Glutamatergic neuron (in vitro differentiated cells): ENCODE measurements at places on chromosomes 13 and 19.
A peak's percentile ranks its signal among the peaks of the same experiment; 100 is the strongest.

DNA sequence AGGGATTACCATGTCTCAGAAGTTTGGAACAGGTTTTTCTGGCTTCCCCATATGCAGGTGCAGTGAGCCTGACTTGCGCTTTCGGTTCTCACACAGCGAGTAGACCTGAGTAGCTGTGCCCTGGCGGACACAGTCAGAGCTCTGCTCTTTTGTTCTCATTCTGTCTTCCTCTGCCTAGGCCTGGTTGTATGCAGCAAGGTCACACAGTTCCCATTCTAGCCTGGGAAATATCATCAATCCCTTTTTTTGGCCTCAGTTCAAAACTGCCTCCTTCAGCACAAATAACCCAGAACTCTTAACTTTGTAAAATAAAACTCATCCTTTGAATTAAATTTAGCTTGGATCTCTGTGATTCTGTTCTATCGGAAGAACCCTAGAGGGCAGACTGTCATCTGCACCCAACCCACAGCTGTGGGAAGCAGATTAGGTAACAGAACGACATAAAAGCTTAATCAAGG, 10.2 kb downstream of the OXGR1 start:
- DNase-seq = peak; percentile 21

GRCh38 chr19:12796146-12797071, 5.1 kb downstream of the JUNB start:
- DNase-seq = peak; percentile 81

- no peak for DNase-seq
Observed at GRCh38 chr19:33499248-33499647, 22.3 kb downstream of the PEPD start.

DNA sequence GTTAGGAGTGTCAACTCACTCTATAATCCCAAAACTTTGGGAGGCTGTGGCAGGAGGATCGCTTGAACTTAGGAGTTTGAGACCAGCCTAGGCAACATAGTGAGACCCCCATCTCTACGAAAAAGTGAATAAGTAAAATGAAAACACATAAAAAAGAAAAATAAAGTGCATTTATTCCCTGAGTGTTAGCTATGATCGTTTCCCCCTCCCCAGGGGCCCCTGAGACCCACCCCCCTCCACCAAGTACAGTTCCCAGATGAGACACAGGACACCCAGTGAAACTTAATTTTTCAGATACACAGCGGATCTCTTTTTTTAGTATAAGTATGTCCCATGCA, 28.6 kb upstream of the NANOS3 start:
- DNase-seq = no peak

DNA sequence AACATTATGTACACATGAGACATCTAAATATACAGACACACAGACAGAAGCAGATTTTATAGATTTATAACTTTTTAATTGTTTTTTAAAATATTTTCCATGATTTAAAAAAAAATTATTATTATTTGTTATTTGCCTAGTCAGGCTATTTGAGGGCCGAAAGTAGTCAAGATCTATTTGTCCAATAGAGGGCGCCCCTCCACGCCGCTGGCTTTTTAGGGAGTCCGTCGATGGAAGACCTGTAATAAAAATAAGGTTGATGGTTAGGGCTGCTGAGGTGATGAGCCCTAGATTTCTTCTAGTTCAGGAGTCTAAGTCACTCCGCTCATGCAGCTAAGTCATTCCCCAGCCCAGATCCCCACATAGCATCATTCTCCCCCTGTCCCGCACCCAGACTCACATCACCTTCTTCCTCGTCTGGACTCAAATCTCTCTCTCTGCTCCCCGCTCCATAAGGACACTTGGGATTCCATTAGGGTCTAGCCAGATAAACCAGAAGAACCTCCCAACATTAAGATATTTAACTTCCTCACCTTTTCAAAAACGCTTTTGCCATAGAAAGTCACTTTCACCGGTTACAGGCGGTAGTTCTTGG, 33.9 kb upstream of the CEACAM21 start:
- peak; percentile 66 for DNase-seq

DNA sequence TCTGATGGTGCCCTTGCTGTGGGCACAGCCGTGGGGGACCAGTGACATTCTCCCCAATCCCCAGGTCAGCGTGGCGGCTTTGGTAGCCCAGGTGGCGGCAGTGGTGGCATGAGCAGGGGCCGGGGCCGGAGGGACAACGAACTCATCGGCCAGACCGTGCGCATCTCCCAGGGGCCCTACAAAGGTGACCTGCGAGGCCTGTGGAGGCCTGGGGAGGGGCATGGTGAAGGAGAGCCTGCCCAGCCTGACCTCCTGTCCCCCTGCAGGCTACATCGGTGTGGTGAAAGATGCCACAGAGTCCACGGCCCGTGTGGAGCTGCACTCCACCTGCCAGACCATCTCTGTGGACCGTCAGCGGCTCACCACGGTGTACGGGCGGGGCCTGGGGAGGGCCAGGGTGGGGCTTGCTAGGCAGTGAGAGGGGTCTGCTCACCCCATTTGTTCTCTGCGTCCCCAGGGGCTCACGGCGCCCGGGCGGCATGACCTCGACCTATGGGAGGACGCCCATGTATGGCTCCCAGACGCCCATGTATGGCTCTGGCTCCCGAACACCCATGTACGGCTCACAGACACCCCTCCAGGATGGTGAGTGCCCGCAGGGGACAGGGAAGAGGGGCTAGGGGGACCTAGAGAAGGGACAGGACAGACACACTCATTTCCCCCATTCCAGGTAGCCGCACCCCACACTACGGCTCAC, 7.7 kb upstream of the TIMM50 start:
- DNase-seq = no peak

- no peak for DNase-seq
Observed at GRCh38 chr13:91946498-91947070, 548.2 kb downstream of the GPC5 start.
